Stimulated activated CD8-positive, alpha-beta memory T cell treated with anti-CD3 and anti-CD28 coated beads, Interleukin-7, amount 100 ng/mL, for 1 hour (primary cell): ENCODE measurements at places on chromosomes 2 and 18.

DNA sequence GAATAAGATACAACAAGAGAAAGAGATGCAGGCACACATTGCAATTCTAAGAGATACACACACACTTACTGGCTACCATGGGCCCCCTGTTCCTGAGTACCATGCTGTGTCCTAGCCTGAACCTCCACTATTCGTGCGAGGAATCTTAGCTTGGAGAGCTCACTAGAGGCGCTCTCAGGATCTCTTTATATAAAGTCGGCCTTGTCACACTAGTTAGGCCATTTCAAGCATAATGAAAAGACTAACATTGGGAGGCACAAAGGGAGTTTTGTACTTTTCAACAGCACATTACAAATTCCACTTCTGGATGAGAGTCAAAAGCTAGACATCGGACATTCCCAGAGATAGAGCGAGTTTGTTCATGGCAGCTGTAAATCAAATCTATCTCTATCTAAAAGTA is 365.2 kb downstream of the DSEL start:
- DNase-seq = no peak

- peak; percentile 28 for DNase-seq
These were observed 4.5 kb downstream of the ZFP36L2 start for GRCh38 chr2:43221763-43222474.

DNA sequence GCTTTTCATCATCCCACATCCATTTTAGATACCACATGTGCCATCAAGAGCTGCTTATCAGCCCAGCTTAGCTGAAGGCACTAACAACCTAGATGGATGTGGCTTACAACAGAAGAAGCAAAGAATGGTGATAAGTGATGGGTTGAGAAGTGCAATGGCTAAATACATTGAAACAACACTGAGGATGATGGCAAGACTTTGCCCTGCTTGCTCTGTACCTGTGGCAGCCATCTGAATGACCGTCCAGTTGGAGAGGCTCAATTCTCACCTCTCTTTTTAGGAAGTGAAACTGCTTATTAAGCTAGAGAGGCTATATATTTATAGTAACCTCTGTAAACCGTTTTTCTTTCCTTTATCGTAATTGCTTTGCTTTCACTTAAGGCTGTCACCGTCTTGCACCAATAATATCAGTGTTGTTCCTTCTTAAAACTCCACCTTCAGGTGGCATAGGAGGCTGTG is 5.7 kb downstream of the GPATCH11 start:
- DNase-seq = no peak

DNA sequence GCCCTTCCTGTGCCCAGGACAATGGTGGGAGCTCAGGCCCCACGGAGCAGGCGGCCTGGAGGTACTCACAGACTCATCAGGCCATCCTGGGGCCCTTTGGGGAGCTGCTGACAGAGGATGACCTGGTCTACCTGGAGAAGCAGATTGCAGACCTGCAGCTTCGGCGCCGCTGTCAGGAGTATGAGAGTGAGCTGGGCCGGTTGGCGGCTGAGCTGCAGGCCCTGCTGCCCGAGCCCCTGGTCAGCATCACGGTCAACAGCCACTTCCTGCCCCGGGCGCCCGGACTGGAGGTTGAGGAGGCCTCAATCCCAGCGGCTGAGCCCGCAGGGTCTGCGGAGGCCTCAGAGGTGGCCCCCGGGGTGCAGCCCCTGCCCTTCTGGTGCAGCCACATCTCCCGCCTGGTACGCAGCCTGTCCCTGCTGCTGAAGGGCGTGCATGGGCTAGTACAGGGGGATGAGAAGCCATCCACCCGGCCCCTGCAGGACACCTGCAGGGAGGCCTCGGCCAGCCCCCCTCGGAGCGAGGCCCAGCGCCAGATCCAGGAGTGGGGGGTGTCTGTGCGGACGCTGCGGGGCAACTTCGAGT is 8.3 kb upstream of the KLHL30 start:
- DNase-seq = no peak
